SJSA1 (cell line): ENCODE measurements at places on chromosomes 5 and 9.

GRCh38 chr9:123620239-123620638 lies 264.2 kb downstream of the CRB2 start:
- DNase-seq = no peak

- no peak for DNase-seq
Measured at GRCh38 chr5:119323601-119324000, 32.2 kb upstream of the TNFAIP8 start.

DNA sequence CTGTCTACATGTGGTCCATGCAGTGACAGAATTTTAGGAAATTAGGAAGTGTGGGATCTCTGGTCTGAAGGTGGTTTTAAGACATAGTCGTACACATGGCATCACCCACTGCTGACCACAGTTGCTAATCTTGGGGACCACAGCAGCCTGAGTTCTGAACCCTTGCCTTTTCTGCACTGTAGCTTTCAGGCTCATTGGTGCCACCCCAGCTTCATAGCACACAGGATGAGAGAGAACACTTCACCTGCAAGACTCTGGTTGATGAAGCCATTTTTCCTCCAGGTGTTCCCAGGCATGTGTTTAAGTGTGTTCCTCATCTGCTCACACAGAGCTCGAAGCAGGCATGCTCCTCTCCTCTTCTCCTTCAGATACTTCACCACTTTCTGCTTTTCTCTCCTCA lies 68.2 kb upstream of the S1PR3 start:
- DNase-seq = no peak

GRCh38 chr9:113475031-113475430 lies 11.5 kb downstream of the RGS3 start:
- no peak for DNase-seq

GRCh38 chr9:89386797-89387196 lies 68.5 kb downstream of the SECISBP2 start:
- no peak for DNase-seq

- no peak for DNase-seq
Measured at GRCh38 chr5:107329850-107330249, 340.9 kb downstream of the EFNA5 start.
